ENCODE measurements at places on chromosomes 7 and 10.
A peak's percentile ranks its signal among the peaks of the same experiment; 100 is the strongest.

DNA sequence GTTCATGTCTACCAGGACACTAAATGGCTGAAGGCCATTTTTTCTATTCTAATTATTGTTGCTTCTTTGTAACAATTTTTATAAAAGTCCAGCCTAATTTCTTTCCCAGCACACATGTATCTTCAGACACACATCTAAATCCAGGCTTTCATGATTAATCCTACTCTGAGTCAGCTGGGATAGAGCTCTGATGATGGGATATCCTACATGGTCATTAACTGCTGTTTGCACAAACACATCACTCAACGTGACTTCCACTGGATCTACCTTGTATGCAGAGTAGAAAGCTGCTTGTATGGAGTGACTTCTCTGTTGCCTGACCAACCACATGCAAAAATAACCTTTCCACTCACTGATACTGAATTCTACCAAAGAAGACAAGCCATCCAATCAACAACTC, 260.9 kb downstream of the AHR start:
- no peak for DNase-seq

- DNase-seq: no peak
Measured at GRCh38 chr7:154789404-154789803, 213.5 kb downstream of the PAXIP1 start.

- no peak for DNase-seq
Measured at GRCh38 chr10:113411456-113411855, 141.4 kb upstream of the HABP2 start.

DNA sequence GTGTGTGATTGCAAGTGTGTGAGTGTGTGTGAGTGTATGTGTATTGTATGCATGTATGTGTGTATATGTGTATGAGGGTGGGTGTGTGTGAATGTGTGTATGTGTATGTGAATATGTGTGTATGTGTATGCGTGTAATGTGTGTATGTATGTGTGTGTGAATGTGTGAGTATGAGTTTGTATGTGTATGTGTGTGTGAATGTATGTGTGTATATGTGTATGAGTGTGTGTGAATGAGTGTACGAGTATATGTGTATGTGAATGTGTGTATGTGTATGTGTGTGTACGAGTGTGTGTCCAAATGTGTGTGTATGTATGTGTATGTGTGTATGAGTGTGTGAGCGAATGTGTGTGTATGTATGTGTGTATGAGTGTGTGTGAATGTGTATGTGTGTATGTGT, 8.2 kb upstream of the GALNTL5 start:
- no peak for DNase-seq

DNA sequence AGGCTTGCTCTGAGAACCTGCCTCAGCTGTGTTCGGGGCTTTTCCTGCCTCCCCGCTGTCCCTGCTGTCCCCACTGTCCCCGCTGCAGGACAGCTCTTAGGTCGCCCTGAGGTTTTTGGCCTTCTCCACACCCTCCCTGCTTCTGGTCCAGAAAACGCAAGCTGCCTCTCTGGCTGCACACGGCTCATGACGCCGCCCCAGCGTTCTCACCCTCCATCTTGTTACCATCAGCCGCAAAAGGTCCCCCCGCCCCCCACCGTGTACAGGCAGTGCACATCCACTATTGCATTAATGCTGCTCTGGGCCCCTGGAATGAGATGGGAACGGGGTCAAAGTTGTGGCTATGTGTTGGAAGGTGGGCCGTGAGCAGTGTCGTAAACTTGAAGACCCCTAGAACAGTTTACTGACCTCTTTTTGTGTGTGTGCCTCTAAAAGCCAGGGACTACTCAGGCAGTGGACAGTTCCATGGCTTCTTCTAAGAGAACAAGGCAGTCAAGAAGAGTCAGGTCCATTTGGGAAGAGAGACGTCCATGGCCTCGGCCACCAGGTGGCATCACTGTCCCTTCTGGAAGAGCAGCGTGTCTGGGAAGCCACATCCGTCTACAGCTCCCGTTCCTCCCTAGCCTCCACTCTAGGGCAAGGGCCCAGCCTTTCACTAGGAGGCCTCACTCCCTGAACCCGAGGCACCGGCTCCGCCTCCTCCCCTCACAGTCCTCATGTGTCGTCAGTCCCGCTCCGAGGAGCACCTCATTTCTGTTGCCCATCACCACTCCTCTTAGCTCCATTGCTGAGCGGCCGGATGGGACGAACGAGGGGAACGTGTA, 38.5 kb upstream of the MKRN1 start:
- DNase-seq: peak; percentile 94

DNA sequence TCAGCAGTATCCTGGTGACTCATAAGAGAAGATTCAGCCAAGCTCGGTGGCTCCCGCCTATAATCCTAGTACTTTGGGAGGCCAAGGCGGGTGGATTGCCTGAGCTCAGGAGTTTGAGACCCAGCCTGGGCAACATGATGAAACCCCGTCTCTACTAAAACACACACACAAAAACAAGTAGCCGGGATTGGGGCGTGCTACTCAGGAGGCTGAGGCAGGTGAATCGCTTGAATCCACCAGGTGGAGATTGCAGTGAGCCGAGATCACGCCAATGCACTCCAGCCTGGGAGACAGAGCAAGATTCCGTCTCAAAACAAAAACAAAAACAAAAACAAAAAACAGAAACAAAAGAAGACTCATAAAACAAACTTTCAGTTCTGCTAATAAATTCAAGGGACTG, 551.1 kb upstream of the POT1 start:
- DNase-seq: no peak

GRCh38 chr7:1931256-1931950, 261.3 kb downstream of the ELFN1 start:
- no peak for DNase-seq

GRCh38 chr10:4826792-4827324, 851 bp downstream of the AKR1E2 start:
- DNase-seq: no peak

- no peak for DNase-seq
Measured at GRCh38 chr10:117552701-117553141, 10.2 kb downstream of the EMX2 start.

DNA sequence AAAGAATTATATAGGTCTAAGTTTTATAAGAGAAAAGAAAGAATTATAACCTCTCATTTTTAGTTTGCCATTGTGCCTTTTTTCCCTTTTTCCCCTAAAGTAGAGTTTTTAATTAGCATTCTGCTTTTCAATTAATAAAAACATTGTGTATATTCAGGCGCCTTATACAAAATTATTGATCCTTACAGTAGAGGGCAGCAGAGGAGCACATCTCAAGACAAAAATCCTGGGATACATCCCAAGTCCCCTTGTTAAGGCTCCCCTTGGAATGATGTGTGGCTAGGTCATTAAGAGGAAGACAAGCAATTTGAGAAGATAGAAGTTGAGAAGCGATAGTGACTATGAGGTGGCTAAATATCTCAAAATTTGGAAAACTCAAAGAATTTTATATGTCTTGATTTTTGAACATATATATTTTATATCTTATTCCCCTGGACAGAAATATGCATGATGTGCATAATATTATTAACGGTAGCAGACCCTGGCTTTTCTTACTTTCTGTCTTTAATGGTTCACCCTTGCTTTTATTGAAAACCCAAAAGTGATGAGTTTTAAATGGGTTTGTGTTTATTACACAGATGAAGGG, 19.1 kb upstream of the TPK1 start:
- peak; percentile 72 for DNase-seq

DNA sequence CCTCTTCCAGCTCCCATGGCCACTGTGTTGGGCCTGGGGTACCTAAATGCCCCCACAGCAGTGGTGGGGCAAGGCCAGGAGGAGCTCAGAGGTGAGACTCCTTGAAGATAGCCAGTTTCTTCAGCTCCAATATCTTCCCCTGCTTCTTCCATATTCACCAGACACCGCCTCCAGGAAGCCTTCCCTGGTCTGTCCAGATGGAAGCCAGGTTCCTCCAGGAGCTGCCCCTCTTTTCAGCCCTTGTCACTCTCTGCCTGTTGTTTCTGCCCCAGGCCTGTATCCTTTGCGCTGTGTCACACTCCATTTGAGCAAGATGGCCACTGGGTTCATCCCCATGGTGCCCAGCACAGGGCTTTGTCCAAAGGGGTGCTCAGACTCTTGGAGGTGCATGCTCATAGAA, 127.7 kb downstream of the MYL10 start:
- DNase-seq: no peak

DNA sequence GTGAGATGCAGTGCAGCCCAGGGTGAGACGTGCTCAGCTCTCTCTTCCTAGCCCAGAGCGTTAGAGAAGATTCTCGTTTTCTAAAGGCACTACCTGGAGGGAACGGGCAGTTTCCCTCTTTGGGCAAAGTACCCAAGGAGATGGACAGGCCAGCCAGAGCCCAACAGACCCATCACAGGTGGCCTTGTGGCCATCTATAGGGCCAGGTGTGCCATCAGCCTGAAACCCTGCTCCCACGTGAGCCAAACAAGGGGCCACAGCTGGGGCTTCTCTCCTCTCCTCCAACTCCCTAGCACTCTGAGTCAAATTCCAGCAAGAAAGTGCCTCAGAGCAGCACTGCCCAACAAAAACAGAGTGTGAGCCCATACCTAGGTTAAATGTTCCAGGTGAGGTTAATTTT, 22.3 kb downstream of the CHST15 start:
- no peak for DNase-seq

- peak; percentile 52 for DNase-seq
Measured at GRCh38 chr10:49359349-49360270, 36.3 kb downstream of the DRGX start.

DNA sequence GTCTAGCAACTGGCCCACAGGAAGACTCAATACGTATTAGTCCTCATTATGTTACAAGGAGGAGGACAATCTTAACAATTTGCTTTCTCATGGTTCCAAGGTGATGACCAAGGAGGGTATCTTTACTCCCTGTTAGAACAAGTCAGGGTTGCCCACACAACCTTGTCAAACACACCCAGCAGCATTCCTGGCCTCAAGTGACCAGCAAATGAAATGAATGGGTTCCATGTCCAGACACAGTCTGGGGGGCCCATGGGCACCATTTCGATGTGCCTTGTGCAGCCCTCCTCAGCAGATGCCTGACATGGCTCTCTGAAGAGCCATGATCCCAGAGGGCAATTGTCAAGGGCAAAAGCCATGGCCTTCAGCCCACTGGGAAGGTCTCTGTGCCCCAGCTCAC, 40.8 kb downstream of the ANXA8 start:
- no peak for DNase-seq

DNA sequence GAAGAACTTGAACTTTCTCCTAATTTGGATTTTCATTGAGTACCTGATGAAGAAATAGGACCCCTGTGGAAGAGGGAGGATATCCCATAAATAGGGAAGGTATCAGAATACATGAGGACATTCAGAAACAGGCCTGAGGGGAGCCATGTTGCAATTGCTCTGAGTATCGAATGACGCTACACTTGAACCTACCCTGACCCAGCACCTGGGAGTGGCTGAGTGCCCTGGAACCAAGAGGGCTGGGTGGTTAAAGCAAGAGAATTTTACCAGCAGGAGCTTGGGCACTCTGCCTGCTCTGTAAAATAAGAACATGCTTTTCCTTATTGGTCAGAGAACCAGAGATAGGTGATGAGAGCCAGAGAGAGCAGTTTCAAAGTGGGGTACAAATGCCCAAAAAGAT, 7.2 kb downstream of the NEUROD6 start:
- no peak for DNase-seq

- DNase-seq: no peak
Measured at GRCh38 chr10:5297996-5298395, 66.8 kb upstream of the UCN3 start.

DNA sequence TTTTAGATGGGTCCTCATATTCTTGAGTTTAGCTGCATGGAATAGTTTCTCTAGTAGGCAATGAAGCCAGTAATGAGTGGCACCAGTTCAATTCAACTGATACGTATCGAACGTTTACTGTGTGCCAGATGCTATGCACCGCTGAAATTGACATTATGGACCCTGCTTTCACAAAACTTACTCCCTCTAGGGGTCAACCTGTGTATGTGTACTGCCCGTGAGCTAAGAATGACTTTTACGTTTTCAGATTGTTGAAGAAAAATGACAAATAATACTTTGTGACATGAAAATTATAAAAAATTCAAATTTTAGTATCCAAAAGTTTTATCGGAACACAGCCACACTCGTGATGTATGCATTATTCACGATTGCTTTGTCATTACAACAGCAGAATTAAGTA, 95.5 kb downstream of the ZMYND11 start:
- peak; percentile 17 for DNase-seq

DNA sequence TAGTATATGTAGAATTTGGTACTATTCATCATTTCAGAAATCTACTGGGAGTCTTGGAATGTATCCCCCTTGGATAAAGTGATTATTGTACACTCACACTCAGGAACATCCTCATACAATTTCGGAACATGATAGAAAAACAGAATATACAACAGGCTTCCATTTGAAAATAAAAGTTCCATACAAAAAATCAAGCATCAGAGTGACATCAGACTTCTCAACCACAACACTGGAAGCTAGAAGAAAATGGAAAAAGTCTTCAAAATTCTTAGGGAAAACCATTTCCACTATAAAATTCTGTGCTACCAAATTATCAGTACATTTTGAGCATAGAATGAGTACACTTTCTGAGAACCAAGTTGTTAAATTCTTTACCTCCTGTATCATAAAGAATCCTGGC, 8.8 kb downstream of the LYZL1 start:
- DNase-seq: no peak

DNA sequence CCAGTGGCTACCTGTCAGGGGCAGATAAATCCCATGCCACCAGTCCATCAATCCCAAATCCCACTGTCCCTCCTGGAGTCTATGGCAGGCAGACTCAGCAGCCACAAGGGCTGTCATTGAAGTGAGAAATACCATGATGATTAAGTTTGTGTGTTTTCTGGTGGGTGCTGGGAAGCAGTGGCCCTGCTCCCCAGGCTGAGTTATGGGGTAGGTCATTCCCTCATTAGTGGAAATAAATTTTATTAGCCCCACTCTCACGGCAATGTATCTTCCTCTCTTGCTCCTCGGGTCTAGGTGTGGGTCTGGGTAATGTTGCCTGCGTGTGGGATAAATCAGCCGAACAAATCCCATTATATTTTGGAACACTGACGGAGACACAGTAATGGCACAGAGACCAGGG, 76.8 kb downstream of the PLXNA4 start:
- DNase-seq: no peak

GRCh38 chr10:7007600-7008190, 403.1 kb downstream of the SFMBT2 start:
- no peak for DNase-seq

DNA sequence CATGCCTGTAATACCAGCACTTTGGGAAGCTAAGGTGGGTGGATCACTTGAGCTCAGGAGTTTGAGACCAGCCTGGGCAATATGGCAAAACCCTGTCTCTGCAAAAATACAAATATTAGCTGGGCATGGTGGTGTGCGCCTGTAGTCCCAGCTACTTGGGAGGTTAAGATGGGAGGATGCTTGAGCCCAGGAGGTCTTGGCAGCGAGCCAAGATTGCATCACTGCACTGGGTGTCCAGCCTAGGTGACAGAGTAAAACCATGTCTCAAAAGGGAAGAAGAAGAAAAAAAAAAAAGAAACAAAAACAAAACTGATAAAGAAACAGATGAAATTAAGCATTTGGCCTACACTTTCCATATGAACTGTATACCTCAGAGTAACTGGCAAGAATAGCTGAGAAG, 319.2 kb downstream of the PARD3 start:
- DNase-seq: no peak

GRCh38 chr7:151416941-151417315, 7.1 kb upstream of the WDR86 start:
- no peak for DNase-seq
